ENCODE measurements at places on chromosomes 4 and X.

- no peak for DNase-seq
Observed at GRCh38 chr4:138047290-138047689, 194.9 kb downstream of the SLC7A11 start.

GRCh38 chr4:5957076-5957475, 61.2 kb downstream of the C4orf50 start:
- peak; percentile 29 for DNase-seq

DNA sequence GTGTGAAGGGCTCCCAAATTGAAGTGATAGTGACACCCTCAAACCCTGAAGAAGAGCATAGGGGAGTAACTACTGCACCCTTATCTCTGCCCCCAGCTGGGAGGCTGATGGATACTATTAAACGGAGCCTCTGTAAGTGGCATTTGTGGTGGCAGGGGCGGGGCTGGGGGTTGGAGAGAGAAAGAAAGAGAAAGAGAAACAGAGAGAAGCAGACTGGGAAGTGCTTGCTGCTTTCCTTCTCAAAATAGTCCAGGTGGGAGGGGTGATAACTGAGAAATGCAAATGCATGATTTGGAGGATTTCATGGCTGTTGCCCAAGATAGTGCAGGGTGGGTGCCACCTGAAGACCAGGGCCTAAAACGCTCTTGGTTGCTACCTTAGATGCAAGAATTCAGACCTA, 253.5 kb upstream of the GATB start:
- no peak for DNase-seq

DNA sequence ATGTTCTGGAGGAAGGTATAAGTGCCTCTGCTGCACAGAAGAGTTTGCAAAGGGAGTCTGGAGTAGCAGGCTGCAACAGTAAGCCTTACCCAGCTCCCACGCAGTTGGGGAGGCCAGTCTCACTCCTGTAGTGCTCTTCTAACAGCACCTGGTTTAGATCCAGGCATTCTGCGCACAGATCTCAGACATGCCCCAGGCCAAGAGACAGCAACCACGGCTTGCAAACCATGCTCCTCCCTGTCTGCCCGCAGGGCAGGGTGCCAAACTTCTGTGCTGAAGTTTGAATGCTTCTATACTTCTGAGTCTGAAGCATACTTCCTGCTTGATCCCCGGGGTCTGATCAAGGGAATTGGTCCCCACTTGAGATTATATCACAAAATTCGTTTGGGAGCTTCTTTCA, 106.3 kb downstream of the LINC00632 start:
- DNase-seq = no peak

GRCh38 chr4:8643441-8643840, 50.9 kb downstream of the CPZ start:
- DNase-seq = no peak

DNA sequence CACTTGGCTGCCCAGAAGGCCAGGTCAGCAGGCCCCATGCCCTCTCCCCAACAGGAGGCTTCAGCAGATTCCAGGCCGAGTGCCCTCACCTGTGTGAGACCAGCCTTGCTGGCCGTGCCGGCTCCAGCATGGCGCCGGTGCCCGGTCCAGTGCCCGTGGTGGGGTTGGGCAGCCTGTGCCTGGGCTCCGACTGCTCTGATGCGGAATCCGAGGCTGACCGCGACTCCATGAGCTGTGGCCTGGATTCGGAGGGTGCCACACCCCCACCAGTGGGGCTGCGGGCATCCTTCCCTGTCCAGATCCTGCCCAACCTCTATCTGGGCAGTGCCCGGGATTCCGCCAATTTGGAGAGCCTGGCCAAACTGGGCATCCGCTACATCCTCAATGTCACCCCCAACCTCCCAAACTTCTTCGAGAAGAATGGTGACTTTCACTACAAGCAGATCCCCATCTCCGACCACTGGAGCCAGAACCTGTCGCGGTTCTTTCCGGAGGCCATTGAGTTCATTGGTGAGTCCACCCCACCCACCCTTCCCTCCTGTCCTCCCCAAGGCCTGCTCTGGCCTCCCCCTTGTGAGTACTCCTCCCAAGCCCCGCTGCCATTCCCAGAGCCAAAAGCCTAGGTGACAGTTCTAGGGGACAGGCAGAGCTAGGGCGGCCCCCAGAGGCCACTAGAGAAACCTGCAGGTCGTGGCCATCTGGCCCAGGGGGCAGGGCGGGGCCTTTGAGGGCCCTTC, 2.3 kb downstream of the DUSP9 start:
- no peak for DNase-seq

DNA sequence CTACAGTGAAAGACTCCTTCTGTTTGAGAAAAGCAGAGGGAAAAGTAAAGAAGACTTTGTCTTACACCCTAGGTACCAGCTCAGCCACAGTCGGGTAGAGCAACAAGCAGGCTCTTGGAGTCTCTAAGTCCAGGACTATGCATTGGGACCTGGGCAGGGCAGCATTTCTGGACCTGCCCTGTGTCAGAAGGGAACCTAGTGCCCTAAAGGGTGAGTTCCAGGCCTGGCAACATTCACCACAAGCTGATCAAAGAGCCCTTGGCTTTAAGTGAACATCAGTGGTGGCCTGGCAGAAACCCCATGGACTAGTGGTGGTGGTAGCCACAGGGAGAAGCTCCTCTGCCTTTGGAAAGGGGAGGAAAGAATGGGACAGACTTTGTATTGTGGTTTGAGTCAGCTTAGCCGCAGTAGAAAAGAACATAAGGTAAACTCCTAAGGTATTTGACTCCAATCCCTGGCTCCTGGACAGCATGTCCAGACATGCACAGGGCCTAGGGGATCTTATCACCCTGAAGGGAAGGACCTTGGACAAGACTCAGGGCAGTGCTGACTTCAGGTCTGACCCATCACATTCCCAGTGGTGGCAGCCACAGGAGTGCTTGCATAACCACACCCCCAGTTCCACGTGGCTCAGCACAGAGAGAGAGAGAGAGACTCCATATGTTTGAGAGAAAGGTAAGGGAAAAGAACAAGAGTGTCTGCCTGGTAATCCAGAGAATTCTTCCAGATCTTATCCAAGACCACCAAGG, 32.6 kb downstream of the CCDC158 start:
- no peak for DNase-seq

DNA sequence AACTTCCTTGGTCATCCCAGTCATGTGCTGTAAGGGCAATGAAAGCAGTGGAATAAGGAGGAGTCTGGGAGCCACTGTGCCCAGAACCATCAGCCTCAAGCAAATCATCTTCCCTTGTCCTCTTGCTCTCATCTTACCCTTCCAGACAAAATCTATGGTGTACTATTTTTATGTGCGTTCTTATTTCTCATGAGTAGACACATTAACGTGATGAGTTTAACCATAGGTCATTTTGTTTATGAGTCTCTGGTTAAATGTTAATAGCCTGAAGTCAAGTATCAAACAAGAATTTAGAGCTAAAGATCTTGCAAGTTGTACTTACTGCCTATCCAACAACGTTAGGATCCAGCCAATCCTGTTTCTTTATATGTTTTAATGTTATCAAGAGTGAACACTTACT, 495.3 kb downstream of the SPRY1 start:
- DNase-seq = no peak

DNA sequence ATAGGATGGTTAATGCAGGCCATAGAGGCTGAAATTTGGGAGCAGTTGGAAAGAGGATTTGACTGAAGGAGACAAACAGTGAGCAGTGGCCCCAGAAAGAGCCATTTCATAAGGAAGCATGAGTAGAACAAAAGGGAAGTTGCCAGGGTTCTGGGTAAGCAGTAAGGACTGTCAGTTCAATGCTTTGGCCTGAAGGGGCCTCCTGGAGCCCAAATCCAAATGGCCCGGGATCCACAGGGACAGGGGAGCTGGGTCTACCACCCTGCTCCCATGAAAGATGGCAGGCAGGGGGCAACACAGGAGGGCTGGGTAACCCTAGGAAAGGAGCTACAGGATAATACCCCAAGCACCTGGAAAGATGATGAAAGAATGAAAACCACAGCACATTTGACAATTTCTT, 4.1 kb upstream of the INTS6L start:
- DNase-seq = no peak

- DNase-seq = no peak
Observed at GRCh38 chr4:6926681-6927478, 17.3 kb downstream of the TBC1D14 start.

Data from skin of body (tissue), 3 donors.